ENCODE measurements at places on chromosomes 1 and 21.

DNA sequence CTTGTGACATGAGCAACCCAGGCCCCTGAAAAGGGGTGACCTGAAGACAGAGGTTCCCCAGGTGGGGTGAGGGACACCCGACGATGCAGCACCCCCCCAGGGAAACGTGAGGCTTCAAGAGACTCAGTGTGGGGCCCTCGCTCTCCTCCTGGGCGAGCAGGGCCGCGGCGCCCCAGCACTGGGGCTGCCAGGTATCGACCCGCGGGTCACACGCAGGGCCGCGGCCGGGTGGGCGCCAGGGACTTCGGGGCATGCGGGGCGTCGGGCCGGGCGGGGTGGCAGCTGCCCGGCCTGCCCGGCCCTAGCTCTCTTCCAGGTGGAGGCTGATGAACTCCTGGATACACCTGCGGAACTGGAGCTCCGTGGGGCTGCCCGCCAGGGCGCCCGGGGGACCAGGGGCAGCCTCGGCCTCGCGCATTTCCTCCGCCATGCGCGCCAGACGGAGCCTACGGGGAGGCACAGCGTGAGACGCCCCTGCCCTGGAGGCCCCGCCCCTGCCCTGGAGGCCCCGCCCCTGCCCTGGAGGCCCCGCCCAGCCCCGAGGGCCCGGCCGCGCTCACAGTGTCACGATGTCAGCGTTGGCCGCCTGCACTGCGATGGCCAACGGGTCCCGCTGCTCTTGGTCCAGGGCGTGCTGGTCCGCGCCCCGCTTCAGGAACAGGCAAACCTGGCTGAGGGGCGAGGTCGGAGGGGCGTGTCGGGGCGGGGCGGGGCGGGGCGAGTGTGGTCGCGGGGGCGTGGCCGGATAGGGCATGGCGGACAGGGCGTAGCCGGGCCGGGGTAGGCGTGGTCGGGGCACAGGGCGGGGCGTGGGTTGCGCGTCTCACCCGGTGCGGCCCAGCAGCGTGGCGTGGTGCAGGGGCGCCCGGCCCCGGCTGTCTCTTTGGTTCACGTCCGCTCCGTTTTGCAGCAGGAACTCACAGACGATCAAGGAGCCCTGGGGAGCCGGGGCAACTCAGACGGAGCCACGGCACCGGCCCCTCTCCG lies 13.3 kb downstream of the SCNN1D start:
- no peak for DNase-seq

- peak; percentile 6 for DNase-seq
These were observed 36.2 kb upstream of the HFM1 start for GRCh38 chr1:91440847-91441246.

- DNase-seq = no peak
These were observed 34.1 kb upstream of the SUCO start for GRCh38 chr1:172498857-172499256.

DNA sequence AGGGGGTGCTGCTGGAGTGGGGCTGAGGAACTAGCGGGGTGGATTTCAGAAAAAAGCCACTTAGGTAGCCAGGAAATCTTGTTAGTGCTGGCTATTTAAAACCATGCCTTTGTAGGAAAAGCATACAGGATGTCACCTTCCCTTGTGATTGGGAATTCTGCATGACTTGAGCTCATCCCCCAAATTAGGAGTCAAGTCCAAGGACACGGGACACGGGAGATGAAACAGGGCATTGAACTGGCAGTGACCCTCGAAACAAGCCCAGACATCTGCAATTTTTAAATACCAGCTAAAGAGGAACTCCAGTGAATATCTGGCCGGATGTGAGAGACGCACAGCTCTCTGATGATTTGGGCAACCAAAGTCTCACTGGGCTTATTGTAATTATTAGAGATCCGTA lies 32.8 kb downstream of the C2CD2 start:
- DNase-seq = no peak

- no peak for DNase-seq
These were observed 57.8 kb downstream of the PGBD5 start for GRCh38 chr1:230368363-230368762.

DNA sequence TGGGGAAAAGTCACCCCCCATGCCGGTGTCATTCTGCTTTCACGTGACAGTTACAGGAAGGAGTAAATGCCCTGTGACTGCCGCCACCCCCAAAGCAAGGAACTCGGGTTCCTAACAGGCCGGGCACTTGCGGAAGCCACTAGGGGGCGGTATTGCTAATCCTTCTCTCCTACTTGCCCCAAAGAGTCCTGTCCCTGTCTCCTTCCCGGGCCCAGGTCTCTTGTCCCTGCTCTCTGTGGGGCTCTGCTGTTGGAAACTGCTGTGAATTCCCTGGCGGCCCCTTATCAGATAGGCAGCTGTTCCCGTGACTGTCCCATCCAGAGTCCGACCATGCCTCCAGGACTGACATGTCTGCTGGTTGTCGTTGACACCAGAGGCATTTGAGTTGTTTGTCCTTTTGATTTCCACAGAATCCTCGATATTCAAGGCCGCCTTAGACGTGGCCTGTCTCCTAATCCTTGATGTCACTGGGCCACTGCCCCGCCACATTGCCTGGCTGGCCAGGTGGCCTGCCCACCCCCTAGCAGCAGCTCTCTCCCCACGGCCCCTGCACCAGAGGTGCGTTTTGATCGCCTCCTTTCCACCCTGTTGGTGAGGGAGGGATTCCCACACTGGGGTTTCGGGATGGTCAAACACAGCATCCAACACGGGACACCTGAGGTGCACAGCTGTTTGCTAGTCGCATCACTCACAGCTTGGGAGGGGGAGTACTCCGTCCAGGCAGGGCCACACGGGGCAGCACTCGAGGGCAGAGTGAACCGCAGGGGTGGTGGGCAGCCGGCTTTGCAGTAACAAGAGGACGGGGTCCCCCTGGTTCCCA lies 37.3 kb downstream of the CHAF1B start:
- DNase-seq = peak; percentile 34

DNA sequence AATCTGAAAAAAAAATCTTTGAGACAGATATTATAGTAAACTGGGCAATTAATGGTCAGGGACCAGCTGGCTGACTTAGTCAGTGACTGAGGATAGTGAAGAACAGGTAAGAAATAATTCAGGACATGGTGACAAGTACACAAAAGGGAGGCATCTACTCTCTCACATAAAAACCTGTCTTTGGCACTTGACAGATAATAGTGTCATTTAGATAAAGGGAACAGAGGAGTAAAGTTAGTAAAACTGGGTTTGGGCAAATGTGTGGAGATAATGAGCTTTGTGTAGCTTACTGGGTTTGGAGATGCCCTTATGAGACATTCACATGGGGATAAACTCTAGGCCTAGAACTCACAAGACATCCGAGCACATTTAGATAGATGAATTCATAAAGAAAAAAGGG lies 4.0 kb downstream of the SSX2IP start:
- no peak for DNase-seq

DNA sequence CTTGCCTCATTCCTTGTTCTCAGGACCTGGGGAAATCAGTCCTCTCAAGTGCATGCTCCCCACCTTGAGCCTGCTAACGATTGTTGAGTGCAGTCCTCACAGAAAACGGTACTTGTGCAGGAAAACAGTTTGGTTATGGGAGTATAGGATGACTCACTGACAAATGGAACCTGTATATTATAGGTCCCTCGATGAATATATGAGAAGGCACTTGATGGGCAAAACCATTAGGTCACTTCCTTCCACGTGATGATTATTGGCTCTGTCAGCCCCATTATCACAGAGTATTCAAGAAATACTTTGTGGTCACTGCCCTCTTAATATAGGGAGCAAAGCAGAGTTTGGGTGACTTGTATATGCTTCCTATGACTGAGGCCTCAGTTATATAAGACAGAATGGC lies 6.2 kb downstream of the CCDC17 start:
- no peak for DNase-seq

- no peak for DNase-seq
These were observed 776.5 kb downstream of the KCNT2 start for GRCh38 chr1:195831789-195832188.

DNA sequence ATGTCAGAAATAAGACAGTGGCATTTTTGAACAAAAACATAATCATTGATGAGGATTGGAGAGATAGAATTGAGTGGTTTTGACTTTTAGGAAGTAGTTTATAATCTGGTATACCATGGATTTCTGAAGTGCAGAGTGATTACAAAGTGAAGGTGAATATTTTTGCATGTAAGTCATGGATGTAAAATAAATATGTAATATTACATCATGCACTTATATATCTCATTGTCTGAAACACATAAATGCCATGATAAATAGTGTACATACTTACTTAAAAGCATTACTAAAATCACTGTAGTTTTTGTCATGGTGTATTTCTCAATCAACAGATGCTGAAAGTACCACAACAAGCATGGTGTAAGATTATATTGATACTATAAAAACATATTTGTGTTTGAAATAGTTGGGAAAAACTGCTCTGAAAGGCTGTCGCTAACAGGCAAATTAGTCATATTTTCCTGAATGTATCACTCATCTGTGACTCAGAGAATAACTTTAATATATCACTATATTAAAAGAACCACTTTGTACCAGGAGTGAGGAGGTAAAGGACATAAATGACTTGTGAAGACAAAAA lies 24.8 kb upstream of the RGS18 start:
- DNase-seq = no peak

DNA sequence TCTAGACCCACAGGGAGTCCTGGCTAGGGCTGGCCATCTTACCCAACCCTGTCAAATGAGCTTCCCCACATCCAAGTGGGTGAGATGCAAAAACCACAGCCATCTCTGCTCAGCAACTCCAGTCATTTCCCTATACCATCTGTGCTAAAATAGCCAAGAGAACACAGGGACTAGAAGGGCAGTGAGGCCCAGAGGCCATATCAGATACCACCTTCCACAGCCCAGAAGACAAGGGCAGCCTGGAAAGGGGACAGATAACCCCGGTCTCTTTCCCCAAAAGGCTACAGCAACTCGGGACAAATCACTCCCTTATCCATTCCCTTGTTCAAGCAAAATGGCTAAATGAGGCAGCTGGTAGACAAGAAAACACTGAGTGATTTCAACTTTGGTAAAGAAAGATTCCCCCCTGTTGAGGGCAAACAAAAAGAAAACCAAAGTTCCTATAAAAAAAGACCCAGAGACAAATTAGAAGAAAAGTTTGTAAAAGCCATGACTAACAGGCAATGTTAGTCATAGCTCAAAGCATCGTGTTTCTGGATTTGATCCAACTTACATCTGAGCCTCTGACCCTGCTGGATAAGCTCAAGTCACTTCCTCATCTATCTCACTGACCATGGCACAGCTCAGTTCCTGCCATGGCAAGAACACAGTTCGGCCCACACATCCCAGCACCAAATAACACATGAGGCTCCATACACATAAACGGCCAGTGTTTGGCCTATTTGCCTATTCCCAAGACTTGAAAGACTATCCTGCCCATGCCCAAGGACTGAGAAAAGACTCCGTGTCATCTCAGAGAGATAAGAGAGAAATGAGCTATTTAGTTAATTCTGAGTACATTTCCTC lies 3.1 kb downstream of the LAMB3 start:
- peak; percentile 89 for DNase-seq

GRCh38 chr1:206461602-206462455 lies 8.4 kb upstream of the IKBKE start:
- DNase-seq = peak; percentile 27

- DNase-seq = peak; percentile 33
These were observed 103.9 kb upstream of the DUSP10 start for GRCh38 chr1:221845650-221846371.

GRCh38 chr1:236160540-236161127 lies 18.3 kb downstream of the GPR137B start:
- DNase-seq = no peak

DNA sequence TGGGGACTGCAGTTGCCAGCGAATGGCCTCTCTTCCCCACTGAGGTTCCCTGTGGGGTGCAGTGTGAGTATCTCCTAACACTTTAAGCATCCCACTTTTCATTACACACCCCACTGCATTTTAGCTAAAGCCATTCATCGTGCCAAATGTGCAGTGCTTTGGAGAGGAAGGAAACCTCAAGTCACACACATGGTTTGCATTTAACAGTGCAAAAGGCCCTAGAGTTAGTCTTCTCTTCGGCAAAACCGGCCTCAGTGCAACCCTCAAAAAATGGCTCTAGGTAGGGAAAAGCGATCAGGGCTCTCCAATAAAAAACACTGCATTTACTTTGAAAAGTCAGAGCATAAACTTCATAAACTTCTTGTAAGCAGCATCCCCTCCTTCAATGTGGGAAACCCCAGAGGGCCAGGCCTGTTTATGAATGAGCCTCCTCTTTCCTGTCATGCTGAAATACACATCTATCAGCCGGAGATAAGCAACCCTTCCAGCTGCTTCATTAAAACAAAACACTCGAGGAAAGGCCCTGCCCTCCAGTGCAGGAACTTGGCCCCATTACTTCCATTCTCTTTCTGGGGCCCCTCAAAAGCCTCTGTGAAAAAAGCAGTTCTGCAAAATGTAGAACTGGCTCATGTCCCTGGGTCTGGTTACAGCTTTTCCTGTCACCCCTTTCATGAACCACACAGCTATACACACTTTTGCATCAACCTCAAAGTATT lies 184.0 kb downstream of the CDC7 start:
- DNase-seq = no peak

GRCh38 chr1:159923203-159924024 lies 1.9 kb downstream of the TAGLN2 start:
- no peak for DNase-seq

DNA sequence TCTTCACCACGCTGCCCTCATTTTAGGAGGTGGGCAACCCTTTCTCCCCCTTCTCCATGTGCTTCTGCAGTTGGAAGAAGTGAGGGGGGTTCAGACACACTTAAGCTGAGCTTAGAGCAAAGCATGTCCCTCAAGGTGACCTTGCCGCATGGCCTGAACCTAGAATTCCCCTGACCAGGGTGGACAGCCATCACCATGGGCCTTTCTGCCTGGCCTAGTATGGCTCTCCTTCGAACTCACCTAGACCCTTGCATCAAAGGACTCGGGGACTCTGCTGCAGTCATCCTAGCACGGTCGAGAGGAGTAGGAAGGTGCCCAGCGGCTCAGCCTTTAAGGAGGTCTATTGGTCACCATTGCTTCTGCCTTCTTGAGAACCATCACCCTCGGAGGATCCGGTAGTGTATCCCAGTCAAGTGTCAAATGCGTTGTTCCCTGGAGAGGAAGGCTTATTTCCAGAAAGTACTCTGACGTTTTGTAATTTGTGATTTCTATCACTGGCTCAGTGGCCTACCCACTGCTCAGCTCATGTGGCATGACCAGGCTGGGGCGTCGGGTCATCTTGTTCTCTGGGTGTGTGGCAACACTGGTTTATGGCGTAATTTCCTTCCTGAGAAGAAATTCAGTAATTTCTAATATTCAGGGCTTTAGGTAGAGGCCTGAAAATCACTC lies at the start of gene KCNE1:
Gene KCNE1 (minus strand): TSS at position 424 of the 669 bp plus-strand sequence. CDS start 62,576 bp downstream, outside the sequence.
- DNase-seq = no peak

DNA sequence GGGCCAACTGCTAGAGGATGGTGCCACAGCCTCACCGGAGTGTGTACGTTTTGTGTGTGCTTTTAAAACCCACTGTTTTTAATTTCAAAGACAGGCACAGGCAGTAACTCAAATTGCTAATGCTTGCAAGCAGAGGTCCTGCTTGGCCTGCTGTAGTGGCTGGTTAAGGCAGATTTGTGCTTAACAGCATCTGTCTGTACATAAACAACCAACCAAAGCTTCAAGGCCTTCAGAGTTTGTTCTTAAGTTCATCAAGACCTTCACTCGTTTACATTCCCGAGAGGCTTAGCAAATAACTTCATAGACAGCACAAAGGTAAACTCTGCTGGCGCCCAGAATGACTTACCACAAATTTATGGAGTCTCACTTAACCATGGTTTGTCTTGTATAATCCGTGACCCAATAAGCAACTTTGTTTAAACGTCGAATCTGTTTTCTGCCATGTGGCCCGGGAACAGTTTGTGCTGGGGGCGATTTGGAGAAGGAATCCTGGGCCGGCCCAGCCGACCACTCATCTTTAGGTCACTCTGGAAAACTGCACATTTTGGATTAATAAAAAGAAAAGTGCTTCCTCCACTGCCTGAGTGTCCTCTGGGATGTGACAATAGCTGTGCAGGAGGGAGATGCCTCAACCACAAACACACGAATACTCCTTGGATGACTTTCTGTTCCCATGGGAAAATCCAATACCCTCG lies 58.1 kb downstream of the CAPZB start:
- no peak for DNase-seq

Data from HCT116 (cell line).